ENCODE measurements at places on chromosomes 3 and 15.

- DNase-seq = no peak
These were observed 332.5 kb upstream of the TPRG1 start for GRCh38 chr3:188839187-188839695.

DNA sequence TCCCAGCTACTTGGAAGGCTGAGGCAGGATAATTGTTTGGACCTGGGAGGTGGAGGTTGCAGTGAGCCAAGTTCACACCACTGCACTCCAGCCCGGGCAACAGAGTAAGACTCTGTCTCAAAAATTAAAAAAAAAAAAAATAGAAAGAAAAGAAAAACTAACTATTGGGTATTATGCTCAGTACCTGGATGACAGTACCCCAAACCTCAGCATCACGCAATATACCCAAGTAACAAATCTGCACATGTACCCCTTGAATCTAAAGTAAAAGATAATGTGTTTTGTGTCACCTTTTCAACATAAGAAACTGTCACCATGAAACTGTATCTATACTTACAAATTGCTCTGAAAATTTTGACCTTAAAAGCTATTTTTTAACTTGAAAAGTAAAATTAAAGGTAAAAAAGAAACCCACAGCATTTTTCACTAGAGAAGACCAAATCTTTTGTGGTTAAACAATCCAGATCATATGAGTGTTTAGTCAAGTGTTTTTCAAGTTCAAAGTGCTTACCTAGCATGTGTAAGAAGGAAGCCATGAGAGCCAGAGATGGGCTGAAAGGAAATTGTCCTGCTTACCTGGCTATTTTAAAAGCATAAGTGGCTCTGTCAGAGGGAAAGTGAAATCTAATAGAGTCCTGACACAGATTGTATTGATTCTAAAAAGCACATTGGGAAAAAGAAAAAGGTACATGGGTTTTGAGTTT, 50.5 kb downstream of the MYO1E start:
- DNase-seq = no peak

- no peak for DNase-seq
These were observed 32.2 kb downstream of the SLC6A11 start for GRCh38 chr3:10848261-10848660.

DNA sequence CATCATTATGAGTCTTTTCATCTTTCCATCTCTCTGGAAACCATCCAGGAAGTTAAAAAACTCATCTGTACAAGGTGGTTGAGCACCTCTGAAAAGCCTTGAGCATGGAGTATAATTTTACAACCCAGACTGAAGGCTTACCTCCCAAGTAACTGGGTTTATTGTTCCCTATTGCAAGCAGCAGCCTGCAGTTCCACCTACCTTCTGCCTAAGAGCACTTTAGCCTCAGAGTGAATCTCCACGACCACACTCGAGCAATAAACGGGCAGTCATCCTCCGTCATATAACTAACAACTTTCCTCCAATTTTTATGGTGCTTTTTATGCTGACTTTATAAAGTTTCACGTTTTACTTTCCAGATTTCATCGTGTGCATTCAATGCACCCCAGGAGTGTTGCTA, 32.8 kb downstream of the OSBPL10 start:
- DNase-seq = no peak

GRCh38 chr3:70433091-70433490, 120.7 kb upstream of the MDFIC2 start:
- no peak for DNase-seq

GRCh38 chr15:57604507-57604906, 12.8 kb downstream of the MYZAP start:
- DNase-seq = no peak

- DNase-seq = no peak
These were observed 17.3 kb upstream of the SUCNR1 start for GRCh38 chr3:151856118-151856517.

DNA sequence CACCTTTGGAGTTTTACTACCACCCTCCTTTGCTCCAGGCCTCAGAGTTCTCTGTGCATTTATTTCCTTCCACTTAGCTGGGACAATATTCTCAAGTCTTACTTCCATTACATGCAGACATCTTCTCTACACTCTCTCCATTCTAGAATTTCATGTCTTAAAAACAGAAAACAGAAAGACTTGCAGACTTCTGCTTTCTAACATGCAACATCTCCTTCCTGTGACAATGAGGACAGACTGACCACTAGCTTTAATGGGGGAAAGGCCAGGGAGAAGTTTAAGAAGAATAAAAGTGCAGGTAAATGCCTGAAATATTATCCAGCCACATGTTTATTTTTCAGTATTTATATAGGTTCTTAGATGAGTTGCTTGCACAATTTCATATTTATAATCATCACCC, 17.1 kb upstream of the CSTA start:
- DNase-seq = no peak

DNA sequence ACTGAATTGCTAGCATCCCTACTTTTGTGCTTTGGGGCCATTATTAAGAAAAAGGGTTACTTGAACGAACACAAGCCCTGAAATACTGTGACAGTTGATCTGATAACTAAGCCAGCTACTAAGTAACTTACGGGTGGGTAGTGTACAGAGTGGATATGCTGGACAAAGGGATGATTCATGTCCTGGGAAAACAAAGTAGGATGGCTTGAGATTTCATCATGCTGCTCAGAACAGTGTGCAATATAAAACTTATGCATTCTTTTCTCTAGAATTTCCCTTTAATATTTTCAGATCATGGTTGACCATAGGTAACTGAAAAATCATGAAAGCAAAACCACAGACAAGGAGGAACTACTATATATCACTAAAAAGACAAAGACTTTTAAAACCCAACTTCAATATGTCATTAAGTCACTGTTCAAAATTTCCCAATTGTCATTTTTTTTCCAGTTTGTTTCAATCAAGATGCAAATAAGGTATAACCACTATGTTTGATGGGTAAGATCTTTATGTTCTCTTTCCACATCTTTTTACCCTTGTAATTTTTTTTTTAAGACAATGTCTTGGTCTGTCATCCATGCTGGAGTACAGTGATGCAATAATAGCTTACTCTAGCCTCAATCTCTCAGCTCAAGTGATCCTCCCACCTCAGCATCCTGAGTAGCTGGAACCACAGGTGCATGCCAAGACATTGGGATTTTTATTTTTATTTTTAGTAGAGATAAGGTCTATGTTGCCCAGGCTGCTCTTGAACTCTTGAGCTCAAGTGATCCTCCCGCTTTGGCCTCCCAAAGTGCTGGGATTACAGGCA, 67.7 kb downstream of the IFT80 start:
- no peak for DNase-seq

- no peak for DNase-seq
These were observed 52.7 kb upstream of the TJP1 start for GRCh38 chr15:29874977-29875376.

DNA sequence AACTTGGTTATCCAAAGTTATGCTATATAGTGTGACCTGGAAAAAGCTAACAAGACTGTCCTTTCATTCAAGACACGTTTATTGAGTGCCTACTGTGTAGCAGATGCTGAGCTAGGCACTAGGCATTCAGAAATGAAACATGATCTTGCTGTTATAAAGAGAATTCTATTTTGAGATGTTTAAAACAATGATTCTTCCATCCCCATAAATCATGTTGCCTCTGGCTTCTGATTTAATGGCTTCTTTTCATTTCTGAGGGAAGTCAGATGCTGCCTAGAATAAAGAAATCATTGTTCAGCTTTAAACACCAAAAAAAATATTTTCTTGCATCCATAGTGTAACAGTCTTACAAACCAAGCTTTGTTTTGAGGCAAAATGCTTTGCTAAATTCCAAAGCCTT, 620.9 kb upstream of the UBE2E2 start:
- DNase-seq = no peak

GRCh38 chr3:24498796-24499195, 4.1 kb upstream of the THRB start:
- DNase-seq = no peak

DNA sequence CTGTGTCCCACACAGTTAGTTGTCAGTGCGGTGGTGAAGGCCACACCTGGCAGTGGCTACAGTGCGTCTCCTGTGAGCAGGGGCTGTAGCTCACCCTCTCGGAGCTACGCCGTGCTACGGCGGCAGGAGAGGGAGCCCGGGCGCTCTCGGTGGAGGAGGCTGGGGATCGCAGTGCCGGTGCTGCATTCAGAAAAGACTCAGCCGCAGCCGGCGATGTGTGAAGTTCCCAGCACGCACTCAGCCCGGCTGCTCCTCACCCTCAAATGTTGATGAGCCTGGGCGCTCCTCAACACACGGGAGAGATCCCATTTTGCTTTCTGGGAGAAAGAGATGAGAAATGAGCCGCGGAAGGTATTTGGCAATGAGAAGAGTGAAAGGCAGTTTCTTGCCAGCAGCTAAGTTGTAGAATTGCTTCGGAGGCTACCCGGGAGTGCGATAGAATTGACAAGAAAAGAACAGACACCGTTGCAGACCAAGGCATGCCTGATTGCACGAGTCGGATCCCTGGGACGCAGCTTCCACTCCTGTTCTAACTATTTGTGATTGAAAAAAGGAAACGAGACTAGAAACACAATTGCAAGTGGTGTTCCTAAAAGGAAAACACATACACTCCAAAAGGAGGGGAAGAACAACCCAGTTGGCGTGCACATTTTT, at the start of gene UNC13C:
TSS of gene UNC13C (plus strand) at position 189 of the 654 bp plus-strand sequence. CDS start 34,463 bp downstream, outside the sequence.
- DNase-seq = peak; percentile 22

GRCh38 chr3:197224034-197224444, 74.4 kb downstream of the DLG1 start:
- peak; percentile 6 for DNase-seq

DNA sequence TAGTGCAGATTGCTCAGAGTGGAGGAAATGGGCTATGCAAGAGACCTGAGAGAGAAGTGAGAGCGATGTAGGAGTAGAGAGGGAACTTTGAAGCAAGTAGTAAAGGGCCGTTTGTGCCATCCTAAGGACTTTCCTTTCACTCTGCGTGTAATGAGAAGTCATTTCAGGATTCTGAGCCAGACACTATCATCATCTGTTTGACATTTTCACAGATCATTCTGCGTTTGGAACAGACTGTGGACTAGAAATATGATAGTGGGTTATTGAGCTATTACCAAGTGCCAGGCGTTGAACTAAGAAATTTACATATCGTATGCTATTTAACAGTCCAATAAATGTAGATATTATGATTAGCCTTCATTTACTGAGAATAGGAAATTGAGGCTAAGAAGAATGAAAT, 150.0 kb upstream of the ROBO2 start:
- DNase-seq = no peak

Data from NCI-H524 treated with DMSO at 0.1 percent for 48 hours (cell line).